ENCODE measurements at places on chromosomes 1 and 21. TPM values are rescaled to one million over a fixed set of nuclear protein-coding genes. Genes with fewer than 3 reads are reported as not detected.

GRCh38 chr1:60274422-60275290 lies 201.1 kb upstream of the C1orf87 start:
- DNase-seq = no peak

DNA sequence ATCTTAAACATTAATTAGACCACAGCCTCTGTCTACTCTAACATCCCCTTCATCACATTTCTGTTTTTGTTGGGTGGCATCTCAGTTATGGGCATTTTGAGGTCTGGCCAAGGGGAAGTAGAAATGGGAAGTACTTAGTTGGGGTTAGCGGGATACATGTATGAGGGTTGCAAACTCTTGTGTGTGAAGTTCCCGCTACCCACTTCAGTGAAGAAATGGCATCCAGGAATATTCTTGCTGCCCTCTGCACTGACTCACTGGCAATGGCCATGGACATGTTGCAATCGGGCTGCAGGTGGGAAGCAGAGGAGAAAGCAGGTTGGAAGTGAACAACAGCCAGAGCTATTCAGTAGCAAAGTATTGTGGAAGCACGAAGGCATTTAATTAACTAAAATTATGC lies 7.4 kb downstream of the CD48 start:
- no peak for DNase-seq

GRCh38 chr1:11578004-11578403 lies 76.2 kb downstream of the FBXO2 start:
- DNase-seq = no peak

DNA sequence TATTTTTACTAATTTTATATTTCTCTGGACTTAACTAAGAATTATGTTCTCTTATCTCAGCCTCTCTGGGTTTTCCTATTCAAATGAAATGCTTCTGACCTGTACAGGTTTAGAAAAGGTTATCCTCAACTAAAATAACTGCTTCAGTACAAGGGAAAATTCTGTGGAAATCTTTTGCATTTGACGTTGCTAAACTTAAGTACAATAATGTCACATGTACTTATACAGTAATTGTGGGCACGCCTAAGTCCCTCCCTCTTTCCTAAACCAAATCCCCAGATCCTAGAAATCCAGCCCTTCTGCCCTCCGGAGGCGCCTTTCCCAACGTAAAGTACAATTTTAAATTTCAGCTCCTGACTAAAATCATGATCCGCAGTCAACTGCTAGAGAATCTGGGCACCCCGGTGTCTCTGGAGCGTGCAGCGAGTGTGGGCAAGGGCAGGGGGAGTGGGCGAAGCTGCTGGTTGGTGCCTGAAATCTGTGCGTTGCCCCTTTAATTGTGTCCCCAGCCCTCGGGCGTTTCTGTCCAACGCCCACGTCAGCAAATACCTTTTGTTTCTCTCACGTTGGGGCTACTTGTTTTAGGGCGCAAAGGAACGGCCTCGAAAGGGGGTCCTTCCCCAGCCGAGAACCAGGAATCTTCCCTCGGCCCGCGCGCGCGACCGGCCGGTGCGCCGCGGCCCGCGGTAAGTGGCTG lies at the start of gene ZBTB8A:
ZBTB8A (plus strand) TSS at position 541 of the 697 bp plus-strand sequence. CDS start 53,505 bp downstream, outside the sequence.
- peak; percentile 73 for DNase-seq

DNA sequence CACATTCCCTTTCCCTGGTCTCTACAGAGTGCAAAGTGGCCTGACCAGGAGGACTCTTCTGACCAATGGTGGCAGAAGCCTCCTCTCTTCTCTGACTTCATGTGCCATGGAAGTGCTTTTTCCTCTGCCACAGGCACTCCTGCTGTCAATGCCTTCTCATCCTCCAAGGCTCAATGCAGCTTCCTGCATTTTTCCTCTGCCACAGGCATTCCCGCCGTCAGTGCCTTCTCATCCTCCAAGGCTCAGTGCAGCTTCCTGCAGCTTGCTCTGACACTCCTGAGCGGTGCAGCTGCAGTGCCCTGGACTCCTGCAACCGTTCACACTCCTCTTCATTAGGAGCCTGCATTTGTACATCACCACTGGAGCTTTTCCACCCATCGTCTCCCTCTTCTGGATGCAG lies 4.7 kb upstream of the ADARB1 start:
- DNase-seq = no peak

GRCh38 chr1:164087906-164088453 lies 471.0 kb upstream of the PBX1 start:
- no peak for DNase-seq

DNA sequence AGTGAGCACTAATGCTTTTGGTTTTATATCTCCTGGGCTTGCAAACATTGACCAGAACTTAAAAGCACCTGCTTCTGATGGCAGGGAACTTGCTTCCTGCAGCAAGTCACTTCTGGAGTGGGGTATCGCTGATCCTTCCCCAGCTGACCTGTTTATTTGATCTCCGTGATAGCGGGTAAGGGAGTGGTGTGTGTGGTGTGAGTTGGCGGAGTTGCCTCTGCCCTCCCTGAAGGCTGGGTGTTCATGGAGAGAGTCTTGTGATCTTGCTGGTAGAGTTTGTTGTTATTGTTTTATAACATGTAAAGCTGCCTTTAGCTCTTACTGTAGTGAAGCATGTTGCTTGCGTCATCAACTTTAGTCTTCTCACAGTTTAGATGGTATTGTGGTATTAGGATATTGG lies 3.9 kb downstream of the MFN2 start:
- DNase-seq = no peak

DNA sequence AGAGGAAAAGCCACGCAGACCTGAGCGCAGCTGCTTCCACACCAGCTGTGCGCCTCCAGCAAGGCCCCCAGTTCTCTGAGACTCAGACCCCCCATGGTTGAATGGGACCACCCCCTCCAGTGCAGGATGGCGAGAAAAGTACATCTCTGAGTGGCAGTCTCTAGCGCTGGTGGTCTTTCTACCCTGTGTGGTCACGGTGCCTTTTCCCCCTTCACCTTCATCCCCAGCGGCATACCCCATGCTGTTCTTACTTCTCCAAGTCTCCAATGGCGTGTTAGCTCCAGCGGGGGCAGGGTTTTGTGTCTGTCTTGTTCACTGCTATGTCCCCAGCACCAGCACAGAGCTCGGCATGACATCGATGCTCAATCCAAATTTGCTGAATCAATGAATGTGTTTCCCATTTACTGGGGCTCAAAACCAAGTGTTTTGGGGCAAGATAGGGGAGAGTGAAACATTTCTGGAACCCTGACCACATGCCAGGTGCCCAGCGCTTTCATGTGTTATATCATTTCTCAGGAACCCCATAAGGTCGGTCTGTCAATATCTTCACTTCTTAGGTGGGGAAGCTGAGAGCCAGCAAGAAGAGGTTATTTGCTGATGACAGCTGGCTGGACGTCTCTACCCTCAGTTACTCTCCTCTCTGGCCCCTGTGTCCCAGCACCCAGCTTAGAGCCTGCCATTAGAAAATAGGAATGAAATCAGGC lies 959 bp upstream of the SDC3 start:
- no peak for DNase-seq

- DNase-seq = no peak
These were observed 43.5 kb downstream of the ELAVL4 start for GRCh38 chr1:50152236-50152635.

DNA sequence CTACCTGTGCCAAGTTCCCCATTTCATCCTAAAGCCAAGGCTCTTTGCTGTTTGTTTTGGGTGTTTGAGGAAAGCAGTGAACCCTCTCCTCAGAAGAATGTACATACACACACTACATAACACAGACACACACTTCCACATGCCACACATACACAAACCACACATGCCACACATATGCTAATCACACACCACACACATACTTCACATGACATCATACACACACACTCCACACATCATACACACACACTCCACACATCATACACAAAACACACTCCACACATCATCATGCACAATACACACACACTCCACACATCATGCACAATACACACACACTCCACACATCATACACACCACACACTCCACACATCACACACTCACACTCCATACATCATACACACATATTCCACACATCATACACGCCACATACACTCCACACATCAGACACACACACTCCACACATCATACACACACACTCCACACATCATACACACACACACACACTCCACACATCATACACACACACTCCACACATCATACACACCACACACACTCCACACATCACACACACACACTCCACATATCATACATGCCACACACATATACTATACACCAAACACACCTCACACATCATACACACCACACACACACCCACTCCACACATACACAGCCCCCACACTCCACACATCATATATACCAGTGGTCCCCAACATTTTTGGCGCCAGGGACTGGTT lies 22.7 kb upstream of the ZNF436 start:
- no peak for DNase-seq

DNA sequence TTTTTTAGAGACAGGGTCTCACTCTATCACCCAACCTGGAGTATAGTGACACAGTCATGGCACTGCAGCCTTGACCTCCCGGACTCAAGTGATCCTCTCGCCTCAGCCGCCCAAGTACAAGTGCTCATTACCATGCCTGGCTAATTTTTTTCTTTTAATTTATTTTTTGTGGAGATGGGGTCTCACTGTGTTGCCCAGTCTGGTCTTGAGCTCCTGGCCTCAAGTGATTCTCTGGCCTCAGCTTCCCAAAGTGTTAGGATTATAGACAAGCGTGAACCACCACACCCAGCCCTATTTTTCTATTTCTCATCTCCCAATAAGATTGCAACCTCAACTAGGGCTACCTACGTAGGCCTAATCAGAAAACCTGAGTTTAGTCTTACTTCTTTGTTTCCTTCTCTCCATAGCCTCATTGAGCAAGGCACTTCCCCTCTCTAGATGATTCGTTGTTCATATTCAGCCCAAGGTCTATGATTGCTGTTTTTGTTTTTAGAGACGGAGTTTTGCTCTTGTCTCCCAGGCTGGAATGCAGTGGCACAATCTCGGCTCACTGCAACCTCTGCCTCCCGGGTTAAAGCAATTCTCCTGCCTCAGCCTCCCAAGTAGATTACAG lies 1.1 kb upstream of the KPNA6 start:
- DNase-seq = no peak

DNA sequence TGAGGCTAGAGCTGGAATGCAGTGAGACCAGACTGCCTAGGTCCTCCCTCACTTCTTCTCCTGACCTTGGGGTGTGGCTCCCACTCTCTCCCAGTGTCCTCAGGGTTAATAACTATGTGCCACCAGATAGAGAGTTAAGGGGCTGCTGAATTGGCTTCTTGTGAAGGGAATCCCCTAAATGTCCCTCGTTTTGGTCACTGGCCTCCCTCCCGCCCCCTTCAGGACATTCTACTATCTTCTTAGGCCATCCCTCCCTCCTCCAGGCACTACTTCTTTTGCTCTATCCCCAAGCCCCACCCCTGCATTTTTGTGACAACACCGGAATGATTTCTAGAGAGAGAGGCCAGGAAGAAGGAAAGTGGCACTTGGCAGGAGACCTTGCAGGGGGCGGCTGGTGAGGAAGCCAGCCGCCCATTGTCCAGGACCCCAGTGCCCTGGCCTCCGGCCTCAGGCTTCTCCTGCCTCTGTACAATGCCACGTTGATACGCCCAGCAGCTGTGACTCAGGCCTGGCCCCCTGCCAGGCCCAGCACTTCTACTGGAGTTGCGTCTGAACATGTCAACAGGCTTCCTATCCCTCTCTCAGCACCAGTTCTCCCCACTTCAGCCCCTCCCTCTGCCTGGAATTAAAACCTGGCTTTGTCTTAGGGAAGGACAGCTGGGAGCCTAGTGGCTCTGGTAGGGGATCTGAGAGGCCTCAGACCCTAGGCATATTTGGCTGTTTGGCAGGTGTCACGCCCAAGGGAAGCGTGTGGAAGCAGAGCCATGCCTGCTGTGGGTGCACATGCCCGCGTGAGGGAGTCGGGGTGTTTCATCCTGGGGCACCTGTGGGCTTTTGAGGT lies 9.1 kb downstream of the LMNA start:
- DNase-seq = peak; percentile 99

- no peak for DNase-seq
These were observed 40.5 kb upstream of the TARBP1 start for GRCh38 chr1:234519506-234519905.

- peak; percentile 53 for DNase-seq
These were observed 119.0 kb downstream of the TNFSF18 start for GRCh38 chr1:172931761-172932160.

- DNase-seq = no peak
These were observed 642 bp upstream of the CREG1 start for GRCh38 chr1:167554028-167554779.

- DNase-seq = no peak
These were observed 107.8 kb downstream of the RABGAP1L start for GRCh38 chr1:174266991-174267612.

DNA sequence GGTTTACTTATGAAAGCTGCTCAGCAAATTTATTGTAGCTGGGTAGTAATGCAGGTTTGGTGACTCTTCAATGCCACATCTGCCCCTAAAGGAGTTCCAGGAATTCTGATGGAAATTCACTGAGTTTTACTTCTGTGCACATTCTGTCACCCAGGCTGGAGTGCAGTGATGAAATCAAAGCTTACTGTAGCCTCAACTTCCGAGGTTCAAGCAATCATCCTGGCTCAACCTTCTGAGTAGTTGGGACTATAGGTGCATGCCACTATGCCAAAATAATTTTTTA lies 150.6 kb upstream of the RUNX1 start:
- DNase-seq = no peak

GRCh38 chr1:151058692-151059091 lies 730 bp downstream of the CDC42SE1 start:
- no peak for DNase-seq

- peak; percentile 71 for DNase-seq
These were observed 45.5 kb upstream of the AIM2 start for GRCh38 chr1:159122005-159122621.

- DNase-seq = no peak
These were observed 68.7 kb upstream of the ROR1 start for GRCh38 chr1:63705078-63705477.

DNA sequence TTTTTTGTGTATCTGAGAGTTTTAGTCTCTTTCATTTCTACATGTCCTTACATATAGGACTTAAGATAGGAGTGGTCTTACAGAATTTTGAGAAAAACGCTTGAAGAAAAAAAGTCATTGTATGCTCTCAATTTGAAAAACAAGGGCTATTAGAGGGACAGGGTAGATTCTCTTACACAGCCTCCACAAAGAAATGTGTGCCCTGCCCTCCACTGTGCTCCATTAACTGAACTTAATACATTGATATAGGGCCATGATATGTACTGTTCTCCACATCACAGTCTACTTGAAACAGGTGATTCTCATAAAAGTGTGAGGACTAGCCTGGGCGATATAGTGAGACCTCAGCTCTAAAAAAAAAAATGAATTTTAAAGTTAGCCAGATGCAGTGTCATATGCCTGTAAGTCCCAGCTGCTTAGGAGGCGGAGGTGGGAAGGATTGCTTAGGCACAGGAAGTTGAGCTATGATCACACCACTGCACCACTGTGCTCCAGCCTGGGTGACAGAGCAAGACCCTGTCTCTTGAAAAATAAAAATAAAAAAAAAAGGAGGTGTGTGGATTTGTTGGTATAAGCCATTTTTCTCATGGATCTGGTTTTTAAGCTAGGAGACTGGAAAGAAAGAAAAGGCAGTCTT lies 77.0 kb downstream of the HMCN1 start:
- no peak for DNase-seq

- DNase-seq = peak; percentile 65
These were observed at the start of gene KCNK1 for GRCh38 chr1:233613252-233614172. Gene KCNK1, plus strand, starts transcription at chr1:233614106. Its CDS starts 66 bp downstream, at chr1:233614172.

GRCh38 chr1:76154206-76154956 lies 79.8 kb downstream of the ST6GALNAC3 start:
- DNase-seq = peak; percentile 71

The GPR52 gene
- not detected for total RNA-seq

The DCST1 gene
- total RNA-seq = not detected

The FMO2 gene
- not detected for total RNA-seq

The RHBDL2 gene
- total RNA-seq = 5.7 TPM

The BCAN gene
- total RNA-seq = not detected

The GBP4 gene
- 22.2 TPM for total RNA-seq

The S100A3 gene
- 5.2 TPM for total RNA-seq

The RGS7 gene
- 7.4 TPM for total RNA-seq

The ADCY10 gene
- 0.15 TPM for total RNA-seq

The WNT9A gene
- 0.37 TPM for total RNA-seq

The CELF3 gene
- total RNA-seq = not detected

The SLC16A4 gene
- 30.0 TPM for total RNA-seq

Data from M059J (cell line).